ENCODE measurements at places on chromosomes 16 and 17. TPM values are rescaled to one million over a fixed set of nuclear protein-coding genes. Genes with fewer than 3 reads are reported as not detected.
A peak's percentile ranks its signal among the peaks of the same experiment; 100 is the strongest.

- no peak for DNase-seq
- H3K4me1 ChIP-seq, result no peaks in the 10 kb centered on the region
- H3K4me3 ChIP-seq, result no peak overlapping the region
- H3K36me3 ChIP-seq, result no peaks in the 10 kb centered on the region
- no peaks in the 10 kb centered on the region for H3K27me3 ChIP-seq
These were observed 358.6 kb upstream of the CDH11 start for GRCh38 chr16:65480281-65481091.

DNA sequence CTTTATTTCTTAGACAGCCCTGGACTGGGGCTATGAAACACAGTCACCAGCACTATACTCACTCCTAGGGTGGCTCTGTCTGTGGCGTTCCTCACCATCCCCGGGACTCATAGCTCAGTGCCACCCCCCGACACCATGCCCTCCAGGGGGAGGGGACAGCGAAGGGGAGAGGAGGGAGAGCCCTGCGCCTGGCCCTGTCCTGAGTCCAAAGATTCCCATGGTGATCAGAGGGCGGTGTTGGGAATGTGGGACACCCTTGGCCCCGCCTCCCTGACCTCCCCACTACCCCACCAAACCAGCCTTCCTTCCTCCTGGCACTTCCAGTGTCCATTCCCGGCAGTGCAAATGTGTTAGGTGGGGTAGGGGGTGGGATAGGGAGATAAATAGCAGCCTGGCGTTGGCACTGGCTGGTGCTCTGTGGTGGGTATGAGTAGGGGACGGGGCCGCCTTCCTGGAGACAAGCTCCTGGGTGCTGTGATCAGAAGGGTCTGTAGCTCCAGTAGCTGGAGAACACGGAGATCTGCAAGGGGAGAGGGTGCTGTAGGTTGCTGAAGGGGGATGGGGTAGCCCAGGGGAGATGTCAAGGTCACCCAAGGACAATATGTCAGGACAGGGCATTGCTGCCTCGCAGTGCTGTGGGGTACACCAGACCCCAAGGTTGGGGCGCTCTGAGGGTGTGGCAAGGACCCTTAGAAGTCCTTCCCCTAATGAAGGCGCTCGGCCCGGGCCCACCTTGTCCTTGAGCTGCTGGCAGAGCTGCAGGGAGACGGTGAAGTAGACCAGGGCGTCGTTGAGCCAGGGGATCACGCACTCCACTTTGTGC is 2.0 kb downstream of the SMIM22 start:
- H3K27me3 ChIP-seq, result no peaks in the 10 kb centered on the region
- DNase-seq, result no peak
- no peaks in the 10 kb centered on the region for H3K36me3 ChIP-seq

DNA sequence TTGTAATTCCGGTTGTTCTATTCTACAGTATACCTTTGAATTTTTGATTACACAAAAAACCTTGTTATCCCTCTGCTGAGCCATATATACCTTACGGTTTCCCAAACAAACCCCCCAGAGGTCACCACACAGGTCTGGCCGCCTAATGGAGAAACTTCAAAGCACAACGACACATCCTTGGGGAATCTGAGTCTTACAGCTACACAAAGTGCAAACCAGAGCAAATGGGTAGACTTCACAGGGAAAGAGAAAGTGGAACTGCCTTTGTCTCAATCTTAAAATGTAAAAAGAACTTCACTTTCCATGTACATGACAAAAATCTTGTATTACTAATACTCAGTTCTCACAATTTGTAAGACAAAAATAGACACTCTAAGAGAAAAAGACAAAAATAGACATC is 2.7 kb downstream of the FBXO31 start:
- no peak for DNase-seq
- peak overlapping the region; percentile 88 for H3K4me3 ChIP-seq
- H3K27me3 ChIP-seq, result no peaks in the 10 kb centered on the region
- H3K27ac ChIP-seq, result peak overlapping the region; percentile 39
- peaks cover 22% of the 10 kb centered on the region for H3K36me3 ChIP-seq

The KIF2B gene
- not detected for total RNA-seq

DNA sequence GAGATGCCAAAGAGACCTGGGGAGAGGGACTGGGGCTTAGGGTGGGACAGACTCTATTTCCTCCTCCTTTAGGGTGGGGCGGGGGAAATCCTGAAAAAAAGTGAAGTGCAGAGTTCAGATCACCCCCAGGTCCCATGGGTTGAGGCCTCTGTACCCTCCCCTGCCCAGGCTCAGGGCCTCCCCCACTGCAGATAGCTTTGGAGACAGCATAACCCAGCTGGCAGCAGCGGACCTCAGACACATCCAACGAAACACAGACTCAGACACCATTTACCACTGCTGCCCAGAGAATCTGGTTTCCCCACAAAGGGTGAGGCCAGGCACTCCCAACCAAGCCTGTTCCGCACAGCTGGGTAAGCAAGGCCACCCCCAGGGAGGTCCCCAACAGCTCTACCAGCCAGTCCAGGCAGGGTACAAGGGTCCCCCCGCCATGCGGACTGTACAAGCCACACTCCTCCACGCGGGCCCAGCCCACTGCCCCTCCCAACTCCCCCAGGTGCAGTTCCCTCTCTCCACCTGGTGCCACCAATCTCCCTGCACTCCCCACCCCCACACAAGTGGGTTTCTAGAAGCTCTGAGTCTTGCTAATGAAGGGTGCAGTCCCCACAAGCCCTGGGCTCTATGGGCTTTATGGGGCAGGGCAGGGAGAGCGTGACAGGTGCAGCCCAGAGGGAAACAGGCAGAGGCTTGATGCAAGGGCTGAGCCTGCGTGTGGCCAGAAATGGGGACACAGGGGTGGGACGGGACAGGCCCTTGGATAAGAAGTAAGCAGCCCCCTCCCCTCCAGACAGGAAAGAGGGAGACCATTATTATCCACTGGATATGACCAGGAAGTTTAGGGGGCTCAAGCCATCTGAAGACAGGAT is 8.9 kb downstream of the RHBDF2 start:
- DNase-seq, result no peak
- H3K27me3 ChIP-seq, result no peaks in the 10 kb centered on the region
- peaks cover 13% of the 10 kb centered on the region for H3K4me1 ChIP-seq
- H3K4me3 ChIP-seq, result no peak overlapping the region

- peaks cover 21% of the 10 kb centered on the region for H3K36me3 ChIP-seq
- peaks cover 7% of the 10 kb centered on the region for H3K4me1 ChIP-seq
- no peaks in the 10 kb centered on the region for H3K27me3 ChIP-seq
- no peak overlapping the region for H3K4me3 ChIP-seq
- DNase-seq, result no peak
- no peak overlapping the region for H3K27ac ChIP-seq
These were observed 13.8 kb upstream of the WFIKKN1 start for GRCh38 chr16:616733-617586.

DNA sequence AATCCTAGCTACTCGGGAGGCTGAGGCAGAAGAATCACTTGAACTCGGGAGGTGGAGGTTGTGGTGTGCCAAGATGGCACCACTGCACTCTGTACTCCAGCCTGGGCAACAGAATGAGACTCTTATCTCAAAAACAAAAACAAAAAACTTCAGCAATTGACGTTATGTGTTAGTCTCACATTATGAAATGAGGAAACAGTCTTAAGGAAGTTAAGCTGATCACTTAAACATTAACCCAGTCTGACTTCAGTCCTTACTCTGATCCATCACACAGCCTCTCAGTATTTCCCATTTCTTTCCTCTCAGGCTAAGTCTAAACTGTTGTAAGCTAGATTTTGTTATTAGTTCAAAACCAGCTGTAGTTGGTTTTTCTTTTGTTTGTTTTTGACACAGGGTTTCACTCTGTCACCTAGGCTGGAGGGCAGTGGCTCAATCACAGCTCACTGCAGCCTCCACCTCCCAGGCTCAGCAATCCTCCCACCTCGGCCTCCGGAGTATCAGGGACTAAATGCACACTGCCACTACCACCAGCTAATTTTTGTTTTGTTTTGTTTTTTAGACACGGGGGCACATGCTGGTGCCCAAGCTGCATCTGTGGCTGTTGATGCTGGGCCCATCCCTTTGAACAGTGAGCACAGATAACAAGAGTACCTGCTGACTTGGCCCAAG is 6.3 kb downstream of the JPT1 start:
- H3K4me3 ChIP-seq, result no peak overlapping the region
- peaks cover 64% of the 10 kb centered on the region for H3K36me3 ChIP-seq
- H3K27me3 ChIP-seq, result no peaks in the 10 kb centered on the region
- DNase-seq, result no peak
- no peaks in the 10 kb centered on the region for H3K4me1 ChIP-seq

The LRRC36 gene
- total RNA-seq, result not detected

The GPR179 gene
- total RNA-seq, result 0.09 TPM

DNA sequence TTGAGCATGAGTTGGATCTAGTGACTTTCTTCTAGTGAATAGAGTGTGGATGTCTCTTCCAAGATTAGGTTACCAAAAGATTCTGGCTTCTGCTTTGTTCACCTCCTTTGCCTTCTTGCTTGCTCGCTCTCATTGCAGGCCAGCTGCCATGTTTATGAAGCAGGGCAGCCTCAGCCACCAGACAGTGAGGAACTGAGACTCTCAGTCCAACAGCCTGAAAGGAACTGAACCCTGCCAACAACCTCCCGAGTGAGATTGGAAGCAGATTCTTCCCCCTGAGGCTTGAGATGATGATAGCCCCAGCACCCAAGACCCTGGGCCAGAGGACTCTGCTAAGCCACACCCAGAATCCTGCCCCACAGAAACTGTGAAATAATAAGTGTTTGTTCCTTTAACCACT is 48.4 kb downstream of the NOG start:
- no peaks in the 10 kb centered on the region for H3K4me1 ChIP-seq
- H3K27me3 ChIP-seq, result no peaks in the 10 kb centered on the region
- H3K36me3 ChIP-seq, result no peaks in the 10 kb centered on the region
- no peak for DNase-seq
- H3K27ac ChIP-seq, result no peak overlapping the region
- H3K4me3 ChIP-seq, result no peak overlapping the region

The KRT9 gene
- 0.21 TPM for total RNA-seq

GRCh38 chr16:30710971-30711370 is 12.0 kb downstream of the SRCAP start:
- H3K27me3 ChIP-seq, result no peaks in the 10 kb centered on the region
- no peak for DNase-seq
- peaks cover 100% of the 10 kb centered on the region for H3K36me3 ChIP-seq
- peaks cover 32% of the 10 kb centered on the region for H3K4me1 ChIP-seq

- H3K27me3 ChIP-seq, result peaks cover 74% of the 10 kb centered on the region
- no peaks in the 10 kb centered on the region for H3K4me1 ChIP-seq
- DNase-seq, result no peak
- H3K27ac ChIP-seq, result no peak overlapping the region
- H3K36me3 ChIP-seq, result no peaks in the 10 kb centered on the region
- no peak overlapping the region for H3K4me3 ChIP-seq
These were observed 160.5 kb upstream of the TNRC6C start for GRCh38 chr17:77798031-77798430.

The CDK5RAP3 gene
- total RNA-seq, result 132 TPM

The TBX2 gene
- total RNA-seq, result 1.5 TPM

DNA sequence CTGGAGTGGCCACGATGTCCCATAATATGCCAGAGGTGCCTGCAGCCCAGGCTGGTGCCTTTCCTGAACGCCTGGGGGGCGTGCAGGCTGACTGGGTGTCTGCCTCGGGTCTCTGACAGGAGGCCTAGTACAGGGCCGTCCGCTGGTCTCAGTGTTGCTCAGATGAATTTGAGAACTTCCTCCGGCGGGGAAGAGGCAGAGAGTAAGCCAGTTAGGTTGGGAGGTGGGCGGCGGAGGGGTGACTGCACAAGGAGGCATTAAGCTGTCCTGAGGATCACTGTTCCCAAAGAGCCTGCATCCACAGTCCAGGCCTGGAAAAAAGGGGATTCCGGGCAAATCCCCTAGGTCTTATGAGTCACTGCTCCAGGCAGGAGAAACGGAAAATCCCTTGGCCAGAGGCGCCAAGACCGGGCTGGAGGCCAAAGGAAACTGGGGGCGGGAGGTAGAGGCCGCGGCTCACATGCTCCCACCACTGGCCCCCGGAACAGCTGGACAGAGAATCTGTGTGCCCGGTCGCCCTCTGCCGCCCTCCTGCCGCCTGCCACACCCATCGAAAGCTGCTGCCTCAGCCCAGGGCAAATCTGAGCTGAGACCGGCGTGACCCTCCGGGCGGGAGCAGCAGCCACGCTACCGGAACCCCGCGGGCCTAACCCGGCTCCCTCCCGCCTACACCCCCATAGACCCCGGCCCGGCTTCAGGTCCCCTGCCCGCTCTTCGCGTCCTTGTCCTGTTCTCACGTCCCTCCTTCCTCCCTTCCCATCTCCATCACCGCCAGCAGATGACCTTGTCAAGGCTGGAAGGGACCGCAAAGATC is 1.2 kb downstream of the TRIM47 start:
- DNase-seq, result peak; percentile 98
- H3K4me1 ChIP-seq, result peaks cover 13% of the 10 kb centered on the region
- peak overlapping the region; percentile 86 for H3K4me3 ChIP-seq
- no peaks in the 10 kb centered on the region for H3K27me3 ChIP-seq
- H3K27ac ChIP-seq, result peak overlapping the region; percentile 89
- H3K36me3 ChIP-seq, result peaks cover 28% of the 10 kb centered on the region

The SEC14L5 gene
- total RNA-seq, result not detected

DNA sequence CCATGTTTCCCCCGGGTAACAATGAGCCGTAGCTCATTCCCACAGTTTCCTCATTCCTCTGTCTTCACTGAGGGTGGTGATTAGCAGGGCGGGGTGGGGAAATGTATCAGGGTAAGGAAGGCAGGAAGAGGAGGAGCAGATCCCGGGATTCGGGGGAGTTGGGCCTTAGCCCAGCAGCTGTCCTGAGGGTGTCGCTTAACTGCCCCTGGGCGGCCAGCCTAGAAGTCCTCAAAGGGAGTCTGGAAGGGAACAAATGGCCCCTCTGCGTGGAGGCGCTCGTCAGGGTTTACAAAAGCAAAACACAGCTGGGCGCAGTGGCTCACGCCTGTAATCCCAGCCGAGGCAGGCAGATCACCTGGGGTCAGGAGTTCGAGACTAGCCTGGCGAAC is 14.3 kb downstream of the MLYCD start:
- DNase-seq, result no peak
- no peak overlapping the region for H3K4me3 ChIP-seq
- peaks cover 49% of the 10 kb centered on the region for H3K36me3 ChIP-seq
- no peak overlapping the region for H3K27ac ChIP-seq
- H3K4me1 ChIP-seq, result no peaks in the 10 kb centered on the region
